AG20443 (cell line): ENCODE measurements at places on chromosomes 12 and 14.

DNA sequence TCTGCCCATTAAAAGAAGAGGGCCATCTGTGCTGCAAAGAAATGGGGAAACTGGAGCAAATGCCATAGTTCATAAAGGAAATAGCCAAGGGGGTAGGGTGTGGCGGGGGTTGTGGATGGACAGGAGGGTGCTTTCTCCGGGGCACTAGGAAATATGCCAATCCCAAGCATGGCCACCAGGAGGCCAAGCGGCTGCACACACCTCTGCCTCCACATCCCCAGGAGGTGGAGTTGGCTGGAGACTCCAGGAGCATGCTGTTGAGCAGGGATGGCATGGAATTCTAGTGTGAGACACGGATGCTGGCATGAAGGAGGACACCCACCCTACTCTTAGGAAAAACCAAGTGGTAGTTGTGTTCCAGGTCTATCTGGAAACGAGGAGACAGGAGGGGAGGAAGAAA is 25.2 kb downstream of the NID2 start:
- peak; percentile 36 for DNase-seq

DNA sequence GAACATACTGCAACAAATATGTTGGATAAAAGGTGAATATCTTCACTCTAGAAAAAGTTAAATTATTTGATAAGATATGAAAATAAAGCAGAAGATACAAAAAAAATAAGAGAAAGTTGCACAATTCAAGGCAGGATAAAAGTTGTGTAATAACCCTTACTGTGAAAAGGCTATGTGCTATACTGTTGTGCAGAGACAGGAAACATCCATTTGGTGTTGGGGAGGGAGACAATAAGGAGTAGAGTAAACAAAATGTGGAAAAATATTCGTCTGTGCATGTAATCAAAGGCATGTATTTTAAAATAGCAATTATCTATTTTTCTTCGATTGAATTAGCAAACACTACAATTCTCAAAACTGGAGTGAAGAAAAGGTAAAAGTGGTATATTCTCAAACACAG is 34.8 kb downstream of the PTHLH start:
- DNase-seq = no peak

DNA sequence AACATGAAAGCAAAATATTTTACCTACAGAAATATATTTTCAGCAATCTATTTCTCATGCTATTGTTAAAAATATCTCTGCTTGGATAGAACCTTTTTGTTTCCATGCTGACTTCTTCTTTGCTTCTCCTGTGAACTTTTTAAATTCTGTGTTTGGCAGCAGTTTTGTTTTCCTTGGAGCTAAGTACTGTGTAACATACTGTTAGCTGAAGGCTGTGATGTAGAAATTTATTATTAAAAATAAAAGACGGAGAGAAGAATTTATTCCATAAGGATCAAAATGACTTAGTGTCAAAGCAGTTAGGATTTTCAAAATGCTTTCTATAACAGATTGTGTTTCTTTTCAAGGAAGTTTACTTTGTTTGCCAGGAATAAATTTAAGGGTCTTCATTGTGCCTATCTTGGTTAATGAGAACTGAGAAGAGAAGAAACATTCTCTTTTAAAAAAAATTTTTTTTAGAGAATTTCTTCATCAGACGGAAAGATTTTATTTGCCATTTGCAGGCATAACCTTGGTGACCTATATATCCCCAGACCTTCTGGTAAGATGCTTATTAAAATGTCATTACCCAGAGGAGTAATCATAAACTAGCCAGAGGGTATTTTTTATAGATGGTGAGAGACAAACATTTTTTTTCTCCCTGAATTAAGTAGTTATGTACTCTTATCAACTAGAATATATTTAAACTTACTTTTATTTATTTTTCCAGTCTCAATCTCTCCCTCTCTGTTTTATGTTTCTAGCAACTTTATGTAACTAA is 147.1 kb upstream of the SLCO1C1 start:
- no peak for DNase-seq

DNA sequence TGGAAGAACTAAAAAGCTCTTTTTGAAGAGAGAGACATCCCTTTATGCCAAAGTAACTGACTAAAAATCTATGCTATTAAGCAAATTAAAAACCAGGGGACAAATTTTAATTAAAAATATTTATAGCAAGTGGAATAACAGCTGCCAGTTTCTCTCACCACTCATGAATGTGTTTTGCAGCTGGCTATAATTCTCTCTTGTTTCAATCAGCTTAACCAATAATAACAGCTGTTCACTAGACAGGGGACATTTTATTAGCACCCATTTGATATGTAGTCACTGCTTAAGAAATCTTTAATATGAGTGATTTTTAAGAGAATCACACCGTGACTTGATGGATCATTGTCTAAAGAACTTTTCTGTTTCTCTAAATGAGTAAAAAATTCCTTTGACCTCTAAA is 34.2 kb upstream of the KRR1 start:
- DNase-seq = no peak

DNA sequence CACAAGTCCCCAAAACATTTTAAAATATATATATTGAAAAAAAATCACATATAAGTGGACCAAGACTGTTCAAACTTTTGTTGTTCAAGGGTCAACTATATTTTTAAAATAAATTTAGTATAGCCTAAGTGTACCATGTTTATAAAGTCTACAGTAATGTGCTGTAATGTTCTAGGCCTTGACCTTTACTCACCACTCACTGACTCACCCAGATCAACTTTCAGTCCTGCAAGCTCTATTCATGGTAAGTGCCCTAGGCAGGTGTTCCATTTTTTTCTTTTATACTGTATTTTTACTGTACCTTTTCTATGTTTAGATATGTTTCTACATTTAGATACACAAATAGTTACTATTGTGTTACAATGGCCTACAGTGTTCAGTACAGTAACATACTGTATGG is 23.4 kb upstream of the TMTC1 start:
- no peak for DNase-seq

DNA sequence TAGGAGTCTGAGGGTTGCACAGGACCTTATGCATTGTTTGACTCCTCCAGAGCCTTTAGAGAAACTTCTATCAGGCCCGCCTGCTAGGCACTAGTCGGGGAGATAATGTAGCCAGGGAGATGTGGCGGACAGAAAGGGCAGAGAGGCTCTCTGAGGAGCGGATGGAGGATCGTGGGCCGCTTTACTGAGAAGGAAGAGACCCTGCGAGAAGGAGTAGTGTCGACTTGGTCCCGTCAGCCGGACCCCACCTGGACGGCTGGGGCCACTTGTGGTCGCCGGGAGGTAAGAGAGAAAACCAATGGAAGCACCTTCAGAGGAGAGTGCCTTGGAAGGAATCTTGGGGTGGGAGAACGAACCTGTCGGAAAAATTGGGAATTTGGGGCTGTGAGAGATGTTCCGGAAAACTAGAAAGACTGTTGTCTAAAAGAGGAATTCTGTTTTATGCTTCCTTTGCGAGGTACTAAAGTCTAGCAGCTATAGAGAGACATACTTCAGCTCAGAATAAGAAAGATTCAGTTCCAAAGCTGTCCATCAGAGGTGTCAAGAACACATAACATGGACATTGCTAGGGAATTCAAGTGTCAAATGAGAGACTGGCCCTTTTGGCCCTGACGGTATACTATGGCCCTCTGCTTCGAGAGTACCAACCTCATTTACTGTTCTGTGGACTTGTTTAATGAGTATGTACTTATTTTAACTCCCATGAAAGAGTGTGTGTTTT is 660 bp upstream of the MCRS1 start:
- no peak for DNase-seq

DNA sequence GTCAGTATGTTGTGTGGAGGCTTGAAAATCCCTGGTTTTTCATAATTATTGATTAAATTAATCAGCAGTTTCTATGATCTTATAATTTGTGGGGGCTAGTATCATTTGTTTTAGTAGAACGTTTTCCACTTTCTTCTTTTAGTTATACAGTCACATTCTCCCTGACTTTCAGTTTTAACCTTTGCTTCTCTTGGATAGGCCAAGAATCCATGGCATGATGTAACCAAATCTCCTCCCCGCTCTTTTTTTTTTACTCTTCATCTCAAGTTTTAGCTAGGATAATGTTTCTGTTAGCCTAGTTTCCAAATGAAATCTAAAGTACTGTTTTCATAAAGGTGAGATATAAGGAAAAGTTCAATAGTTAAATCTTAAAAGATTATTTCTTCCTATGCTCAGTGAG is 106.5 kb downstream of the TMEM117 start:
- no peak for DNase-seq
